Adipocyte (in vitro differentiated cells): ENCODE measurements at places on chromosomes 11 and 22.

DNA sequence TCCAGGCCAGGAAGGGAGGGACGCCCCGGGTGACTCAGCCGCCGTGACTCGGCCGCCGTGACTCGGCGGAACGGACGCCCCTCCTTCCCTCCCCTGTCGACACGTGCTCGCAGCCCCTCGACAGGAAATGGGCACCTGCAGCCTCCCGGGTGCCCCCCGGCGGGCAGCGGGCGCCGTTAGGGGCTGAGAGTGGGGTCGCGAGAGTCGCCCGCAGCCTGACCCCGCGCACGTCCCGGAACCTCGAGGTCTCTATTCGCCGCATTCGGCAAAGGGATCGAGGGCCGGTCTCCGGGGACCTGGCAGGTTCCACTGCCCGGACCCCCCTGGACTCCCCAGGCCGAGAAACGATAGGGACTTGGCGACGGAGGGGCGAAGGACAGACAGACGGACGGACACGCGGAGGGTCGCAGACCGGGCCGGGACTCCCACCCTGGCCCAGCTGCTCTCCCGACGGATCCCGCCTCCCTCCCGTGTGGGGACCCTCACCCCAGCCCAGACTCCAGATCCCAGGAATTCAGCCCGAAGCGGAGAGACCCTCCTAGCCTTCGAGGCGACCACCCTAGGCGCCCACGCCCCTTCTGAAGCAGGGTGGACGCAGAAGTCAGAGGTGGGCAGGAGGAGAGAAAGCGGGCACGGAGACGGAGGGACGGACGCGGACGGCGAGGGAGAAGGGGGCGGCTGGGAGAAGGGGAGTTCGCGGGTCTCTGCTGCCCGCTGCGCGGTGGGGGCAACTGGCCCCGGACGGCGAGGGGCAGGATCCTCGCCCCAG lies 648 bp downstream of the FOSL1 start:
- DNase-seq: peak; percentile 92

- DNase-seq: no peak
Observed at GRCh38 chr11:86781546-86781945, 18.8 kb upstream of the PRSS23 start.

GRCh38 chr22:26714971-26715370 lies 57.6 kb downstream of the MIAT start:
- no peak for DNase-seq

DNA sequence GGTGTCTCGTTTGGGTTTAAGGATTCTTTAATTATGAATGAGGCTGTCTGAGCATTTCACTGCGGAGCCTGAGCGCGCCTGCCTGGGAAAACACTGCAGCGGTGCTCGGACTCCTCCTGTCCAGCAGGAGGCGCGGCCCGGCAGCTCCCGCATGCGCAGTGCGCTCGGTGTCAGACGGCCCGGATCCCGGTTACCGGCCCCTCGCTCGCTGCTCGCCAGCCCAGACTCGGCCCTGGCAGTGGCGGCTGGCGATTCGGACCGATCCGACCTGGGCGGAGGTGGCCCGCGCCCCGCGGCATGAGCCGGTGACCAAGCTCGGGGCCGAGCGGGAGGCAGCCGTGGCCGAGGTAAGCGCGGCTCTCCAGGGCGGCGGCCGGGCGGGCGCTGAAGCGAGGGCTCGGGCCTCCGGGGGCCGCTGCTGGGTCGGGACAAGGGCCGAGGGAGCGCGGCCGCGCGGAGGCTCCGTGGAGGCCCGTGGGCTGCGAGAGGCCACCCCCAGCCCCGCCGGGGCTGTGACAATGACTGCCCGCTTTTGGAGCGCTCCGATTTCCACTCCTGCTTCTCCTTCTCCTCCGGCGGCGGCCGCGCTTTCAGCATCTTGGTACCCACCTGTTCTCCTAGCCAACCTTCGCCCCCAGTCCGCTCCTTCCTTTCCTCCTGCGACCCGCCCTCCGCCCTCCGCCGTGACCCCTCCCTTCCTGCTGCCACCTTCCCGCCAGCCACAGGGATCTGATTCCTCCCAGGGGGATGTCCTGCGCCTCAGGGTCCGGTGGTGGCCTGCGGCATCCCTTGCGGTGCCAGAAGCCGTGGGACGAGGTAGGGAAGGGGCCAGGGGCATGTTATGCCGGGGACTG lies at the start of gene EXT2:
Gene EXT2 (plus strand): TSS at position 173 of the 854 bp plus-strand sequence. CDS start 12,035 bp downstream, outside the sequence.
- peak; percentile 94 for DNase-seq

DNA sequence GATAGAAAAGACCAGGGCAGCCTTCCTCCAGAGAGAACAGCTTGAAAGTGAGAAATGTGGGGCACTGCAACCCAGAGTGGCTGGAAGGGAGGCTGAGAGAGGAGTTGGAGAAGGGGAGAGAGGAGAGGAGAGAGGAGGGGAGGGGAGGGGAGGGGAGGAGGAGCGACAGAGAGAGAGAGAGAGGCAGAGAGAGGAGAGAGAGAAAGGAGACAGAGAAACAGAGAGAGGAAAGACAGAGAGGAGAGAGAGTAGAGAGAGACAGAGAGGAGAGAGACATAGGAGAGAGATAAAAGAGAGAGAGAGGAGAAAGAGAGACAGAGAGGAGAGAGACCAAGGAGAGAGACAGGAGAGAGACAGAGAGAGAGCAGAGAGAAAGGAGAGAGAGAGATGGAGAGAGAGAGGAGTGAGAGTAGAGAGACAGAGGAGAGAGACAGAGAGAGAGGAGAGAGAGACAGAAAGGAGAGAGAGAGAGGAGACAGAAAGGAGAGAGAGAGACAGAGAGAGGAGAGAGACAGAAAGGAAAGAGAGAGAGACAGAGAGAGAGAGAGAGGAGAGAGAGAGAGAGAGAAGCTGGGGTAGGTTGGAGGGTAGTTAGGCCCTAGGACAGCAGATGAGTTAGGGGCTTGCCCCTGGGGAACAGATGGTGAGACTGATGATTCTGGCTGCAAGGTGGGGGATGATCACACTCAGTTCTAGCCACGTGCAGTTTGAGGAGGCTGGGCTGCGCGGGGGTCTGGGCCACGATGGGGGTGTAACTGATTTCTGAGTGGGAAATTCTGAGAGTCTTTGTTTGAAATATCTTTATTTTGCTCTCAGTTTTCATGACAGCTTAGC lies 8.5 kb upstream of the SCYL1 start:
- no peak for DNase-seq

DNA sequence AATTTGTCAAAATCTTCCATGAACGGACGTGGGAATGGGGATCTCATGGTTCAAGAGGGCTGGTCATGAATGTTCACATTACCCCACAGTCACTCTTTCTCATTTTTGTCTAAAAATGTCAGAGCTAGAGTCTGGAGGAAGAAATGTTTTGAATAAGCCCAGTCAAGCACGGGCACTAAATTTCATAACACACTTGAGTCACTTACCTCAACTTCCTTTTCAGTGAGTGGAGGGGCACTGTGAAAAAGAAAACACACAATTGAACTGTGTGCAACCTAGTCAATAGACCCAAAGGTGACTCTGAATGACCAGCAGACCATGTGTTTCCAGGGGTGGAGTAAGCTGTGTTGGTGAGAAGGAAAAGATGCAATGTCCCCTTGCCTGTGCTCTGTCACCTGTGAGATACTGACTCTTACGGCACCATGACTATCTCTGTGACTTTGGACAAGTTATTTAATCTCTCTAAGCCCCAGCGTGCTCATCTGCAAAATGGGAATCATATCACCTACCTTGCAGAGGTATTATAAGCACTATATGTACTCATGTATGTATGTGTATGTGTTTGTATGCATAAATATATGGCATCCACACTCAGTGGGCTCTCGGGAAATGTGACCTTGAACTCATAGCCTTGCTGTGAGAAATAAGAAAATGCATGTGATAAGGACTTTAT lies 38.2 kb upstream of the LYVE1 start:
- peak; percentile 78 for DNase-seq

GRCh38 chr11:6240781-6241180 lies 1.9 kb downstream of the CNGA4 start:
- no peak for DNase-seq

DNA sequence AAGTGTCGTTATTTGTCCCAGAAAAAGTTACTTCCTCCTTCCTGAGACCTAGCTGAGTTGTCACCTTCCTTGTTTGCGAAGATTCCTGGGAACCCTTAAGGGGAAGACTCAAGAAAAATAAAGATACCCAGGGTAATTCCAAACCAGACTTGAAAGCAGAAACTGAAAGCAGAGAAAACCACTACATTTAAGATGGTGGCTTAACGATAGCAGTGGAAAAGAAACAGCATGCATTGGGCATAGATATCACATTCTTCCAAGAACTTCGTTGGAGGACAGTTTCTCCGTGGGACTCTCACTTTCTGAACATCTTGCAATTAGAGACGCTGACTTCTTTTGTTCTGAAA lies 89.1 kb downstream of the FAM76B start:
- DNase-seq: no peak

DNA sequence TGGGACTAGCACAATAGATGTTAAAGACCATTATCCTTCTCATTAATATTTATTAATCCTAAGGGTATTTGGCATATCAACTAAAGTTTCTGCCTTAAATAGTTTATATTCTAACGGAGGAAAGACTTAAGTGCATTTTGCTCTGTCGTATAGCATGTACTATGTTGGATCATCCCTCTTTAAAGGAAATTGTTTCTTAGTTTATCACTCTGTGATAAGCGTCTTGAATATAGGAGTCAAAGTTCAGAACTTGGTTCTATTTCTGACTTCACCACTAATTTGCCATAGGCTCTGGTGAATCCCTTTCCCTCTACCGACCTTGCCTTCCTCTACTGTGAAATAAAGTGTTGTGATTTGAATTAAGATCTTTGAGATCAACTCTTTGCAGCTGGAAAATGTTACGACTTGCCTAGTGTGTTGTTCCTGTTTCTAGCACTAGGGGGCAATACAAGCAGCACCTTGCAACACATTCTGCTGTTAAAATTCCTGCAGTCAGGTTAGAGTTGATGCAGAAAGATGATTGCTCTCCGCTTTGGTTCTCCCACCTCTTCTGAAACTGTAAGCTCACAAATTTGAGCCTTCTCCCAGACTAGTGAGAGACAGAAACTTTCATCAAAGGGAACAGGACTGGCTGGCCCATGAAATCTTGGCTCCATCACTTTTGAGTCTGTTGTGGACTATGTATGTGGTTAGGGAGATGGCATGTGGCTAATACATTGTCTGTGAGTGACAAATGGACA lies 27.8 kb upstream of the ZNRF3 start:
- peak; percentile 85 for DNase-seq

GRCh38 chr22:39248254-39248653 lies 3.5 kb upstream of the PDGFB start:
- DNase-seq: no peak

DNA sequence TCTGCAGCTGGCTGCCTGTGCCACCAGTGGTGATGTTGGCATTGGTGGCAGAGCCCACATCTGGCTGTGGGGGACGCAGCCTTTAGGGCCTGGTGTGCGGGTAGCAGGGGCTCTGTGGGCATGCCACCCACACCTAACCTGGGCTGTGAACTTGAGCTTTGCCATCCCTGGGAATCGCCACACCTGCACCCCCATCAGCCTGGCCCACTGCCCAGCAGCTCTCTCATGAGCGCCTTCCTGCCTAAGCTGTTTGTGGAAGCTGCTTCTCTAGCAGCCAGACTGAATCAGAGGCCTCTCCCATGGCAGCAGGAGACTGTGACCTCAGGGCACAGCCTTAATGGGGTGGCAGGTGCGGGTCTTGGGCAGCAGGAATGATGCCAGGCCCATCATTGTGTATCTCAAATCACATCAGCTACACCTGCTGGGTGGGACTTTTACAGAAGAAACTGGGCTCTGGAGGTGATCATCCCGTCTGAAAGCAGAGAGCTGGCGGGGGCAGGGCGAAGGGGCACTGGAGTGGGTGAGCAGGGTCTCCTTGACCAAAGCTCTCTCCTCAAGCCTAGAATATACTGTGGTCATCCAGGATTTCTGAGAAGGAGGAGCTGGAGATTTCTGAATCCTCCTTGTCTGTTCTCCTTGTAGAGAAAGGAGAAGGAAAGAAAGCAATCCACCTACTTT lies 17.8 kb upstream of the CARS1 start:
- no peak for DNase-seq

DNA sequence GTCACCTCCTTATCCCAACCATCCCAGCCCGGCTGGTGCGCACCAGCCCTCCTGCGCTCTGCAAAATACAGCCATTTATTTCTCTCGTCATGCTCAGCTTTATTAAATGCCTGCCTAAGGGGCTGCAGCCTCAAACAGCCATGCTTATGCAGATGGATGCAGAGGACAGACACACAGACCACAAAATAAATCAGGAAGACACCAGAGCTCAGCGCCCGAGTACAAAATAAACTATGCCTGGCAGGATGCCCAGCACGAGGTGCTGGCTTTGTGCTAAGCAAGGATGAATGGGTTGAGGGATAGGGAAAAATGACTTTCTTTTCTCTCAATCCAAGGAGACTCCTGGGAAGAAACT lies 70.5 kb downstream of the RPUSD4 start:
- peak; percentile 67 for DNase-seq

- DNase-seq: no peak
Observed at GRCh38 chr22:49996518-49997250, 15.9 kb downstream of the IL17REL start.

GRCh38 chr11:12694183-12694531 lies 19.9 kb downstream of the TEAD1 start:
- peak; percentile 62 for DNase-seq

DNA sequence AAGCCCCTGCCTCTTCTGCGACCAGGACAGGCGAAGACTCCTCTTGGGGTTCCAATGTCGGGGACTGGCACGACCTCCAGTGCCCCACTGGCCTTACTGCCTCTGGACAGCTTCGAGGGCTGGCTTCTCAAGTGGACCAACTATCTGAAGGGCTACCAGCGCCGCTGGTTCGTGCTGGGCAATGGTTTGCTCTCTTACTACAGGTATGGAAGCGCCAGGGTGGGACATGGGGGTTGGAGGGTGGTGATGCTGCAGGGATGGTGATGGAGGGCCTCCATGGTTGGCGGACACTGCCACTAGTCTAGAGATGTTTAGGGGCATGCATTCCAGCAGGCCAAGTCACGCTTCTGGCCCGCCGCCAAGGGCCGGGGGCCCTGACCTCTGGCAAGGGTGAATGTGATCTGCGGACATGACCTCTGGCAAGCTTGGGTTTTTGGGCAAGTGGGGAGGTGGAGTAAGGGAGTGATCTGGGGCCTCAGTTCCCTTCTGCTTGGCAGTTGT lies 727 bp downstream of the OSBP2 start:
- no peak for DNase-seq

DNA sequence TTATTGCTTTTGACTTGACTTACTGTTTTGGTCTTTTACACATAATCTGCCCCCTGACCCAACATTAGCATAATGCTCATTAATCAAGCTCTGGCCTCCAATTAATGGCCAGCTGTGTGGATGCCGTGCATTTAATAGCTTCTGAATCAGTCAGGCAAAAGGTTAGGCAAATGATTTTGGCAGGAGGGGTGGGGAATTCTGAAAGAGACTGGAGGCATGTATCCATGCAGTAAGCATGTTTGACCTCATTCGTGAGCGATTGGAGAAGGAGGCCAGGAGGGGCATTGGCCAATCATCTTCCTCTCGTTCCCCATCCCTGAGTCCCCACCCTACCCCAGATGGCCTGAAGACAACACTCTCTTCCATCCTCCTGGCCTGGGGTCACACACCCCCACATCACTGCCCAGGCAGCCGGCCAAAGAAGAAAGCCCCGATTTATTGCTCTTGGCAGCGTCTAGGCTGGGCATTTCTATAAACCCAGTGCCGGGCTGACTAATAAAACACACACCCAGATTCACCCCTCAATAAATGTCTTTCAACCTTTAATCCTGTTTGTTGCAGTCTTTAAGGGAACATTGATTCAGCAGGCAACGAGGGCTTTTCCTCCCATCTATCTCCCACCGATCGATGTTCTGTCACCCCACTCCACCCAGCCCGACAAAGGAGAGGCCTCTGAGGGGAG lies 150.0 kb downstream of the OPCML start:
- DNase-seq: no peak
